ENCODE measurements at places on chromosomes 1 and 21. TPM values are rescaled to one million over a fixed set of nuclear protein-coding genes. Genes with fewer than 3 reads are reported as not detected.

- DNase-seq = no peak
- no peaks in the 10 kb centered on the region for H3K36me3 ChIP-seq
- H3K4me3 ChIP-seq = no peak overlapping the region
- H3K27me3 ChIP-seq = no peaks in the 10 kb centered on the region
- H3K27ac ChIP-seq = no peak overlapping the region
- no peaks in the 10 kb centered on the region for H3K4me1 ChIP-seq
Observed at GRCh38 chr1:208951908-208952307, 631.6 kb upstream of the CAMK1G start.

- no peak overlapping the region for H3K27ac ChIP-seq
- H3K4me1 ChIP-seq = peaks cover 4% of the 10 kb centered on the region
- no peak overlapping the region for H3K4me3 ChIP-seq
- DNase-seq = no peak
- peaks cover 8% of the 10 kb centered on the region for H3K36me3 ChIP-seq
Observed at GRCh38 chr1:111127923-111128643, 11.8 kb downstream of the DRAM2 start.

GRCh38 chr1:108792420-108792819, 45.9 kb downstream of the STXBP3 start:
- H3K4me3 ChIP-seq = no peak overlapping the region
- H3K27ac ChIP-seq = no peak overlapping the region
- peaks cover 44% of the 10 kb centered on the region for H3K36me3 ChIP-seq
- H3K4me1 ChIP-seq = no peaks in the 10 kb centered on the region
- DNase-seq = no peak
- H3K27me3 ChIP-seq = no peaks in the 10 kb centered on the region

Gene CYP4A22
- not detected for total RNA-seq

- H3K27me3 ChIP-seq = no peaks in the 10 kb centered on the region
- peaks cover 9% of the 10 kb centered on the region for H3K4me1 ChIP-seq
- H3K27ac ChIP-seq = no peak overlapping the region
Observed at GRCh38 chr1:212259693-212260480, 25.3 kb upstream of the PPP2R5A start.

DNA sequence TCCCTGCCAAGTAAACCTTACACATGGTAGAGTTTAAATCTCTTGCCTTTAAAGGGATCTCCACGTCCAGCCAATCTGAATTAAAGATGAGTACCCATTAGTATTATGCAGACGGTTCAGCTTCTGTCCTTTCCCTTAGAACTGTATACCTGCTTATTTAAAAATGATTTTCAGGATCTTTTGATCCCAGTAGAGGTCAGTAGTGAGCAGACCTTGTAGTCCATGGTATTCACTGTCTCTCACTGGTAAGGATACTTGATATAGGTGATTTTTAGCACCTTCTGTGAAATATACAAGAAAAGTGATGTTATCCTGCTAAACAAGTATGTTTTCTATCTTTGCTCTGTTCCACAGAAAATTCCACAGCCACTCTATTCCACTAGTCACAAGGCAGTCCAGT, 1211.6 kb upstream of the ADGRL4 start:
- H3K27me3 ChIP-seq = no peaks in the 10 kb centered on the region
- no peak overlapping the region for H3K4me3 ChIP-seq
- peaks cover 32% of the 10 kb centered on the region for H3K4me1 ChIP-seq
- no peaks in the 10 kb centered on the region for H3K36me3 ChIP-seq

DNA sequence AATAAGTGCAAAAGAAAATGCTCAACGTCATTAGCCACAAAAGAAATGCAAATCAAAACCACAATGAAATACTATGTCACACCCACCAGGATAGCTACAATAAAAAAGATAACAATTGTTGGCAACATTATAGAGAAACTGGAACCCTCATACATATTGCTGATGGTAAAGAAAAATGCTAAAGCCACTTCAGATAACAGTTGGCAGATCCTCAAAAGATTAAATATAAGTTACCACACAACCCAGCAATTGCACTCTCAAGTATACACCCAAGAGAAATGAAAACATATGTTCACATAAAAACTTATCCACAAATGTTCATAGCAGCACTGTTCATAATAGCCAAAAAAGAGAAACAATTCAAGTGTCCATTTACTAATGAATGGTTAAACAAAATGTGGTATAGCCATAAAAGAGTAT, 20.7 kb downstream of the TRIM33 start:
- DNase-seq = no peak
- H3K4me3 ChIP-seq = no peak overlapping the region
- H3K27ac ChIP-seq = no peak overlapping the region
- H3K27me3 ChIP-seq = no peaks in the 10 kb centered on the region
- peaks cover 20% of the 10 kb centered on the region for H3K36me3 ChIP-seq
- H3K4me1 ChIP-seq = peaks cover 13% of the 10 kb centered on the region

Gene GSTM4
- total RNA-seq = 28.2 TPM

Gene S100A3
- total RNA-seq = not detected

- DNase-seq = no peak
- peaks cover 32% of the 10 kb centered on the region for H3K36me3 ChIP-seq
Observed at GRCh38 chr1:171595324-171595723, 26.7 kb upstream of the MYOCOS start.

Gene RPS27
- 2,076 TPM for total RNA-seq

Gene KCNH1
- total RNA-seq = 0.21 TPM

Gene COL11A1
- 25.1 TPM for total RNA-seq

DNA sequence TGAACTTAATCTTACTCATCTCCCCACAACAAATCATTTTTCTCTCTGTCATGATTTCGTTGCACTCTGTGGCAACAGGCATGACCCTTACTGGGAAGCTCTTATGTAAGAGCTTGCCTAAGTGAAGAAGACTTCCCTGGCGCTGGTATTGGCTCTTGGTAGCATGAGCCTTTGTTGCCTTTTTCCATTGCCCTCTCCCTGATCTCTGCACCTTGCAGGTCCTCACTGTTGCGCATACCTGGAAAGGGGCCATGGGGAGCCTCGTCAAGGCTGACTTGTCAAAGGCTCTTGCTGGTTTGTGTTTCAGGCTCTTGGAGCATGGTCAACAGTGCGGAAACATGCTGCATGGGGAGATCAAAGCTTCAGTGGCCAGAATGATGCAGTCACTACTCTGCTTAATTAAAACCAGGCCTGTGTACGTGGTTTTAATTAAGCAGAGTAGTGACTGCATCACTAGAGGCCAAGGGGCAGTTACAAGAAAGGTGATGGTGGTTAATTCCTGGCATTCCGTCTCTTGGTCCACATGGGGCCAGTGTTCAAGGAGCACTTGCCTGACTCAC, 141.3 kb downstream of the SPATA46 start:
- H3K4me3 ChIP-seq = no peak overlapping the region
- H3K27me3 ChIP-seq = no peaks in the 10 kb centered on the region
- no peak overlapping the region for H3K27ac ChIP-seq
- no peaks in the 10 kb centered on the region for H3K36me3 ChIP-seq

- peaks cover 12% of the 10 kb centered on the region for H3K36me3 ChIP-seq
- H3K4me1 ChIP-seq = peaks cover 3% of the 10 kb centered on the region
- H3K4me3 ChIP-seq = no peak overlapping the region
- no peak overlapping the region for H3K27ac ChIP-seq
- DNase-seq = no peak
Observed at GRCh38 chr1:186897008-186897407, 68.3 kb downstream of the PLA2G4A start.

Gene IFI44L
- total RNA-seq = 0.05 TPM

Gene TENT5C
- total RNA-seq = 1.3 TPM

Gene LDLRAD1
- not detected for total RNA-seq

DNA sequence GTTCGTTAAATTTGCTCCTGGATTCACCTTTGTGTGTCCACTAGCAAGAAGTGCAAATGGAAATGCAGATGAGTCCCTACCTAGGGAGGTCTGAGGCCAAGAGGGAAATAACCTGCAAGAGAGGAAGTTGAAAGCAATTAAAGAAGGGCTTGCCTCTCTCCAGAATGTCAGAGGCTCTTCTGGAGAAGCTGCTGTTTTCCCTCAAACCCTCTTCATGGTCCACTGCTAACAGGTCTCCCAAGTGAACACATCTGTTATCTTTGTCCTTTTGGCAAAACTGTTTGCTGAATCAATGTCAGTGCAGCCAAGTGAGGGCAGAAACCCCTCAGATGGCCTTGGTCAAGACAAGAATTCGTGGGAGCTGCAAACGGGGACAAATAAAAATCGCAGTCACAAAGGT, 177.3 kb upstream of the PLXNA2 start:
- no peaks in the 10 kb centered on the region for H3K4me1 ChIP-seq
- H3K27me3 ChIP-seq = no peaks in the 10 kb centered on the region
- no peaks in the 10 kb centered on the region for H3K36me3 ChIP-seq
- H3K4me3 ChIP-seq = no peak overlapping the region

All from neural crest cell (in vitro differentiated cells).